ENCODE measurements at places on chromosomes 7 and 10. TPM values are rescaled to one million over a fixed set of nuclear protein-coding genes. Genes with fewer than 3 reads are reported as not detected.

Gene ADCY1
- total RNA-seq: not detected

Gene PTN
- 2.2 TPM for total RNA-seq

Gene SEC31B
- 3.2 TPM for total RNA-seq

Gene CACNB2
- total RNA-seq: not detected

Gene ANK3
- not detected for total RNA-seq

GRCh38 chr10:82558014-82558607 is 683.1 kb downstream of the NRG3 start:
- no peak overlapping the region for H3K4me3 ChIP-seq
- H3K27me3 ChIP-seq: no peaks in the 10 kb centered on the region
- no peaks in the 10 kb centered on the region for H3K4me1 ChIP-seq
- DNase-seq: no peak
- H3K36me3 ChIP-seq: no peaks in the 10 kb centered on the region

- peaks cover 24% of the 10 kb centered on the region for H3K36me3 ChIP-seq
- H3K4me1 ChIP-seq: peaks cover 43% of the 10 kb centered on the region
- H3K27me3 ChIP-seq: no peaks in the 10 kb centered on the region
- peak overlapping the region; percentile 52 for H3K27ac ChIP-seq
These were observed 10.7 kb downstream of the XPNPEP1 start for GRCh38 chr10:109912335-109913281.

GRCh38 chr7:147279514-147279913 is 1162.9 kb downstream of the CNTNAP2 start:
- no peaks in the 10 kb centered on the region for H3K36me3 ChIP-seq
- no peak overlapping the region for H3K4me3 ChIP-seq
- H3K27ac ChIP-seq: no peak overlapping the region
- no peak for DNase-seq
- H3K4me1 ChIP-seq: no peaks in the 10 kb centered on the region

GRCh38 chr7:101536668-101537067 is 92.4 kb downstream of the MYL10 start:
- no peak for DNase-seq
- H3K4me3 ChIP-seq: no peak overlapping the region
- no peaks in the 10 kb centered on the region for H3K36me3 ChIP-seq
- H3K4me1 ChIP-seq: 0 out of 2 replicates have a peak, but pooled peaks cover 15% of the 10 kb centered on the region
- H3K27ac ChIP-seq: no peak overlapping the region

DNA sequence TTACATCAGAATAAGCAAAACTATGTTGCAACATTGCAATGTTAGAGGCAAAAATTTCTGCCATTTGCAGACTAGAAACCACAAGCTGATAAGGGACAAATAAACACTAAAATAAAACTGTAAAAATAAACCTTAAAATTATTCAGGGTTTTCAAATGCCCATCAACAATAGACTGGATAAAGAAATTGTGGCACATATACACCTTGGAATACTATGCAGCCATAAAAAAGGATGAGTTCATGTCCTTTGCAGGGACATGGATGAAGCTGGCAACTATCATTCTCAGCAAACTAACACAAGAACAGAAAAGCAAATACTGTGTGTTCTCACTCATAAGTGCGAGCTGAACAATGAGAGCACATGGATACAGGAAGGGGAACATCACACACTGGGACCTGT is 385.0 kb downstream of the PHF14 start:
- H3K4me1 ChIP-seq: no peaks in the 10 kb centered on the region
- DNase-seq: no peak
- no peak overlapping the region for H3K4me3 ChIP-seq
- no peaks in the 10 kb centered on the region for H3K36me3 ChIP-seq
- no peaks in the 10 kb centered on the region for H3K27me3 ChIP-seq
- H3K27ac ChIP-seq: no peak overlapping the region

DNA sequence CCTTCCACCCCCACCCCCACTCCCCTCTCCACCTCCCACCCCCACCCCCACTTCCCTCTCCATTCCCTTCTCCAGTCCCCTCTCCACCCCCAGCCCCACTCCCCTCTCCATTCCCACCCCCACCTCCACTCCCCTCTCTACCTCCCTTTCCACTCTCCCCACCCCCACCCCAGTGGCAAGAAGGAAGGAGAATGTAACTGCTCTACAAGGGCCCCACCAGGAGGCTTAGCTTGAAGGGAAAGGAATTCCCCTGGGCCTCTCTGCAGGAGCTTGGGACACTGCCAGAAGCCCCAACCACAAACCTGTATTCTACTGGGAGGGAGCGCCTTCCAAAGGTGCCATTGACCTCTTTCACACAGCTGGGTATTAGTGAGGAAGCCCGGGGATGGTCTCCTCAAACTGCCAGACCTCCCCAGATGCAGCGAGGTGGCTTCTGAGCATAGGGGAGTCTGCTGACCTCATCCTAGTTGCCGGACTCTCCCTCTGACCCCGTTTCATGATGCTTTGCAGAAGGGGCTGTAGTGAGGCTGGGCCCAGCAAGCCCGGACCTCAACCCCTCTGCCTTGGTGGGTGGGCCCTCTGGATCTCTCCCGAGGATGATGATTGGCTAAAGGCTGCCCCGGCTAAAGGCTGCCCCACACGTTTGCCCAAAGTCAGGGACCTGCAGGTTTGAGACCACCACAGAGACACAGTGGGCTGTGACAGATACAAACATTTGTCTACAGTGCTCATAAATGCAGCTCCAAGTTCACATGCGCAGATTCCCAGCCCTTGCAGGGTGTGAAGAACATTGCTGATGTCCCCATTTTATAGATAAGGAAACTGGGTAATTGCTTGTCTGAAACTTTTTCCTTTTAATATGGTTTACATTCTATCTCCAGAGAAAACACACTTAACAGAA is 2.9 kb downstream of the DEPP1 start:
- H3K36me3 ChIP-seq: no peaks in the 10 kb centered on the region
- no peaks in the 10 kb centered on the region for H3K27me3 ChIP-seq
- H3K4me1 ChIP-seq: peaks cover 32% of the 10 kb centered on the region
- DNase-seq: no peak
- H3K27ac ChIP-seq: peak overlapping the region; percentile 58
- no peak overlapping the region for H3K4me3 ChIP-seq

- peaks cover 2% of the 10 kb centered on the region for H3K27me3 ChIP-seq
- peaks cover 21% of the 10 kb centered on the region for H3K4me1 ChIP-seq
- no peak for DNase-seq
These were observed 417.9 kb upstream of the KLF6 start for GRCh38 chr10:4202938-4203337.

- DNase-seq: no peak
- H3K36me3 ChIP-seq: no peaks in the 10 kb centered on the region
- no peak overlapping the region for H3K4me3 ChIP-seq
- H3K27ac ChIP-seq: no peak overlapping the region
- H3K4me1 ChIP-seq: no peaks in the 10 kb centered on the region
- peaks cover 1% of the 10 kb centered on the region for H3K27me3 ChIP-seq
These were observed 223.3 kb upstream of the GPR26 start for GRCh38 chr10:123442901-123443300.

GRCh38 chr7:4612939-4613841 is 68.9 kb upstream of the FOXK1 start:
- H3K27me3 ChIP-seq: peaks cover 10% of the 10 kb centered on the region
- peaks cover 13% of the 10 kb centered on the region for H3K4me1 ChIP-seq
- peak overlapping the region; percentile 74 for H3K4me3 ChIP-seq
- no peaks in the 10 kb centered on the region for H3K36me3 ChIP-seq
- no peak overlapping the region for H3K27ac ChIP-seq

- H3K27me3 ChIP-seq: no peaks in the 10 kb centered on the region
- H3K4me1 ChIP-seq: no peaks in the 10 kb centered on the region
- no peaks in the 10 kb centered on the region for H3K36me3 ChIP-seq
- H3K27ac ChIP-seq: no peak overlapping the region
- no peak for DNase-seq
These were observed 88.7 kb downstream of the PHYHIPL start for GRCh38 chr10:59265141-59265540.

GRCh38 chr10:69472544-69472943 is 21.3 kb downstream of the TSPAN15 start:
- H3K27me3 ChIP-seq: no peaks in the 10 kb centered on the region
- peaks cover 54% of the 10 kb centered on the region for H3K4me1 ChIP-seq
- DNase-seq: no peak
- no peaks in the 10 kb centered on the region for H3K36me3 ChIP-seq

DNA sequence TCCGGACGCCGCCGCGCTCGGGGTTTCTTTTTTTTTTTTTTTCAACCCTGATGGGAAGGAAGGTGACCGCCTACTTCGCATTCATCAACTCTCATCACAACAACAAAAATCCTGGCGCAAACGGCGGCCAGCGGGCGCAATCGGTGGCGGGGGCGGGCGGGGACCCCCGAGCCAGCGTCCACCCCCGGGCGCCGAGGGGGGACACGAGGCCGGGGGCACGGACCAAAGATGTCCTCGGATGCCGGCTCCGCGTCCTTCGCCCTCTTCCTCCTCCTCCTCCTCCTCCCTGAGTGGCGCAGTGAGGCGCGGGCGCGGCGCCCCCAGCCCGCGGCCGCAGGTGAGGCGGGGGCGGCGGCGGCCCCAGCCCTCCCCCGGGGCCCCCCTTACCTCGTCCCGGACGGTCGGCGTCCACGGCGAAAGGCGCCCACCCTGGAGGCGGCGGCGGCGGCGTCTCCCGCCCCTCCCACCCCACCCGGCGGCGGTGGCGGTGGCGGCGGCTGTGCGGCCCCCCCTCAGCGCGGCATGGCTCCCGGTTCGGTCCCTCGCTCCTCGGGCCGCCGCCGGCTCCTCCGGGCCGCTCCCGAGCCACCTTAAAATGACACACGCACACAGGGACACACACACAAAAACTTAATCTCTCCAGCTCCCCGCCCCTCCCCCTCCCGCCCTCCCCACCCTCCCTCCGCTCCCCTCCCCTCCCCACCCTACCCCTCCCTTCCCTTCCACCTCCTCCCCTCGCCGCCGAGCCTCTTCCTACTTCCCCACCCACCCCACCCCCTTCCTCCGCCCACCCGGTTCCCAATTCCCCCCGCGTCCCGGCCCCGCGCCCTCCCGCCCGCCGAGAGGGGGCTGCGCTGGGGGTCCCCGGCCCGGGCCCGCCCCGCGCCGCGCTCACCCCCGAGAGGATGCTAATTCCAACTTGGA is at the start of gene CTBP2:
Gene CTBP2 (minus strand): TSS at position 632 of the 924 bp plus-strand sequence.
- peak within 1 kb of the TSS; percentile 88 for H3K4me3 ChIP-seq
- H3K27me3 ChIP-seq: peaks cover 5% of the 10 kb centered on the region
- no peaks in the 10 kb centered on the region for H3K36me3 ChIP-seq
- H3K4me1 ChIP-seq: peaks cover 27% of the 10 kb centered on the region
- DNase-seq: no peak
- H3K27ac ChIP-seq: peak within 1 kb of the TSS; percentile 84

DNA sequence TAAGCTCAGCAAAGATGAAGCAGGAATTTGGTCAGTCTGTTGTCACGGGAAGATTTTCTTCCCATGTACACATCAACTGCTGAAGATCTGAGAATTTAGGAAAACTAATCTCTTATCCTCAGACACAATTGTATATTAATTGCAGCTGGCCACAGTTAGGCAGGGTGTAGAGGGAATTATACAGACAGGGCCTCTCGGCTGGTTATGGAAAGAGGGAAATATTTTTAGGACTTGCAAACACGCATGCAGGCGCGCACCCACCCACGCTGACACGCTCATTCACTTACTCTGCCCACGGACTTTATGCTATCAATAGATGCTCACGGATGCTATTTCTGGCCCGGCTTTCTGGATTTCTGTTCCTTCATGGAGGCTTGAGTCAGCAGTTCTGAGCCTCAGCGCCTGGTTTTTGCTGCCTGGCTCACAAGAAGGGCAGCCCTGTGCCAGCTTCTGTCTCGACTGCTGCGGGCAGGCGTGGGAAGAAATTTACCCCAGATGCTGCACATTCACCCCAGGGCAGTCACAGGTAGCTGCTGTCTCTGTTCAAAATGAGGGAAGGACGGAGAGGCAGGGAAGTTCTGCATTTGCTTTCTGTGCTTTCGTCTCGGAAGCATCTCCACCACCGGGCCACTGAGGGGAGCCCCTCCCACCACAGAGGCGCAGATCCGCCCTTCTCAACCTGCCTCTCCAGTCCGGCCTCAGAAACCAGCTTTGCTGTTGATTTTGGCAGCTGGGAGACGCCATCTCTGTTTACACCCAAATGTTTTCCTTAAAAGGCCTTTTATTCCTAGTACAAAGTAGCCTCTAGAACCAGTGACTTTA is 116.3 kb upstream of the BTBD16 start:
- no peaks in the 10 kb centered on the region for H3K36me3 ChIP-seq
- peak overlapping the region; percentile 86 for H3K4me3 ChIP-seq
- DNase-seq: peak; percentile 33
- no peaks in the 10 kb centered on the region for H3K27me3 ChIP-seq

GRCh38 chr10:12412666-12413368 is 63.5 kb downstream of the CAMK1D start:
- H3K27me3 ChIP-seq: peaks cover 19% of the 10 kb centered on the region
- no peak overlapping the region for H3K27ac ChIP-seq
- H3K36me3 ChIP-seq: no peaks in the 10 kb centered on the region

DNA sequence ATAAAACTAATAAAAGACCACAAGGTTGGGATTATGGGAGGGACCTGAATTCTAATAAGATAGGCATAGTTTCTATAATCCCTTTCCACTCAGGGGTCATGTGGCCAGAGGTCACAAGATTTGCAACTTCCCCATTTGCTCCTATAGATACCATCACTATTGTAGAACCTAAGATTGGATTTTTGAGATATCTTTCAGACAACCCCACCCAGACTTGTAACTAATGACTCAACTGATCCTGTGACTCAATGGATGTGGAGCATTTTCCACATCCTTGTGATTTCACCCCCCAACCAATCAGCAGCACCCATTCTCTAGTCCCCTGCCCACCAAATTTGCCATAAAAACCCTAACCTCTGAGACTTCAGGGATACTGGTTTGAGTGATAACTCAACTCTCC is 51.9 kb upstream of the PIK3AP1 start:
- no peak overlapping the region for H3K4me3 ChIP-seq
- H3K36me3 ChIP-seq: peaks cover 10% of the 10 kb centered on the region
- H3K27ac ChIP-seq: no peak overlapping the region
- H3K4me1 ChIP-seq: no peaks in the 10 kb centered on the region
- peaks cover 5% of the 10 kb centered on the region for H3K27me3 ChIP-seq

- H3K27me3 ChIP-seq: peaks cover 33% of the 10 kb centered on the region
- no peak overlapping the region for H3K27ac ChIP-seq
- H3K36me3 ChIP-seq: no peaks in the 10 kb centered on the region
- H3K4me1 ChIP-seq: no peaks in the 10 kb centered on the region
- peak; percentile 31 for DNase-seq
These were observed 20.3 kb upstream of the SFRP5 start for GRCh38 chr10:97791824-97792721.
